ENCODE measurements at places on chromosomes 5 and 9.

GRCh38 chr9:100555471-100555870 is 22.4 kb upstream of the CAVIN4 start:
- no peak for DNase-seq

DNA sequence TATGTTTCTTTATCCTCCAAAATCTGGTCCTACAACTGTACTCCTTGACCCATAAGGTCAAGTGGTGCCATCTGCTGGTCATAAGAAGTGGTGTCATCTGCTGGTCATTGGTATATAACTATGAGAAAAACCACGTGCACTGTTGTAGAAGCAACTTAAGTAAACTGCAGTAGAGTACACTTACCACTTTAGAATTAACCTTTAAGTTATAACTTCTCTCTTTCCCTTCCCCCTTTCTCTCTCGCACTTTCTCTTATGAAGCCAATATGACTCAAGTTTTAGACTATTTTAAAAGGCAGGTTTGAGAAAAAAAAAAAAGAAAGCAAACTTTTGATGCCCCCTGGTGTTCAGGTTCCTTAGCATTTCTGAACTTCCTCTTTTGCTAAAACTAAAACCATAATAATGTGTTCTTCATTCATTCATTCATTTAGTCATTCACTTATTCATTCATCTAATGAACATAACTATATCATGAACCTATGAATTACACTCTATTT is 12.8 kb upstream of the MTAP start:
- DNase-seq = peak; percentile 90

GRCh38 chr9:31146485-31147166 is 1237.8 kb upstream of the ACO1 start:
- no peak for DNase-seq

GRCh38 chr5:143470120-143470519 is 66.6 kb upstream of the NR3C1 start:
- no peak for DNase-seq

GRCh38 chr9:95783426-95783975 is 92.0 kb upstream of the ERCC6L2 start:
- peak; percentile 57 for DNase-seq

DNA sequence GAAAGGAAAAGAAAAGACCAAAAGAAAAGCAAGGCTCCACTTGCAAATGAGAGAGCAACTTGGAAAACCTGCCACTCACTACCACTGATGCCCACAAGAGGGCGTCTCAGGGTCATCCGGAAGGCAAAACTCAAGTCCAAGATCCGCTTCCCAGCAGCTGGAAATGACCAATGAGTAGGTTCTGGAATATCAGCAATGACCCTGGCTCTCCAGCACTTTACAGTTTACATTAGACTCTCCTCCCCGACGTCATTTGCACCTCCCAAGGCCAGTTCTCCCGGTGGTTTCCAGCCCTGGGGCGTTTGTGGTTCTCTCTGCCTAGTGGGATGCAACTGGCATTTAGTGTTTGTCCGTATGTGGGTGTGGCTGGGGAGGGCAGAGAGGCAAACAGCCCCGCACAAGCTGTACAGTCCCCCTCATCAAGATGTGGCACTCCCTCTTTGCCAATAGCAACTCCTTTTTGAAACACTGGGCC is 193.8 kb upstream of the ZNF618 start:
- DNase-seq = peak; percentile 60

DNA sequence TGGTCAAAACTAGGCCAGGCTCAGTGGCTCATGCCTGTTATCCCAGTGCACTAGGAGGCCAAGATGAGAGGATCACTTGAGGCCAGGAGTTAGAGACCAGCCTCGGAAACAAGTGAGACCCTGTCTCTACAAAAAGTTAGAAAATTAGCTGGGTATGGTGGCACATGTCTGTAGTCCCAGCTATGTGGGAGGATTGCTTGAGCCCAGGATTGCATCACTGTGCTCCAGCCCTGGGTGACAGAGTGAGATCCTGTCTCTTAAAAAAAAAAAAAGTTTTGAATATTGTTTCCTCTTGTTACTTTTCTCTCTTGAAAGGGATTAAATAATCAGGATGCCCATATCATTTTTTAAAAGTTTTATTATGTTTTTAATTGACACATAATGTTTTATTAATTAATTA is 7.6 kb downstream of the ARHGEF37 start:
- DNase-seq = no peak

GRCh38 chr5:146208916-146209522 is 5.6 kb downstream of the RBM27 start:
- no peak for DNase-seq

- peak; percentile 67 for DNase-seq
Measured at GRCh38 chr5:158287643-158288271, 428.8 kb upstream of the CLINT1 start.

DNA sequence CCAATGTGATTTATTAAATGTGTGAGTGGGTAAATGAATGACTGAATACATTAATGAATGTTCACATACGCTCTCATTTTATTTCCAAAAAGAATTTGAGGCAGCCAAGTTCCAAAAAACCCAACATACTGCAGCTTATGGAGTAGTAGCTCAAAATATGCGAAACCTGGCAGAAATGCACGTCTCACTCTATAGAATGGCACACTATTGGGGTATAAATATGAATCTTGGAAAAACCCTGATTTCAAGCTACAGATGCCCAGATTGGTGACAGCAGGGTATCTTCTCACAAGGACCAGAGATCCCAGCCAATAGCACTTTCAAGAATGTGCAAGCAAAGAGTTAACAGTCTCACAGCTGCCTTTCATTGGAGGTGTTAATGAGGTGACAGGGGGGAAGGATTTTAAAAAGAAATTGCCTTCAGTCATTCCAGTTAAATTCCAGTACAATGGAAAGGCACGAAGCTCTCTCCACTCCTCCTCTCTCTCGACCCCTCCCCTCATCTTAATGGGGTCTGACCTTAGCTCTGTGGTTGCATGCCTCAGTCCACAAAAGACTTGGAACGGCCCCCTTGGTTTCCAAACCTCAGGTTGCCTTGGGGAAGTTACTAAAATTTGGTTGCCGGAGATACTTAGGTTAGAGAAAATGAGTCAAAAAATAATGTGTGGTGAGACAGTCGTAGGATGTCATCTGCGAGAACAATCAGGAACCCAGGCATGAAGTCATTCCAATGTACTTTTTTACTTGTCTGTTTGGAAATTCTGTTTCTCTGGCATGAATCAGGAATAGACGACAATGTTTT is 307.4 kb downstream of the NFIB start:
- DNase-seq = peak; percentile 12

- DNase-seq = no peak
Measured at GRCh38 chr5:104146652-104147051, 584.1 kb upstream of the NUDT12 start.

DNA sequence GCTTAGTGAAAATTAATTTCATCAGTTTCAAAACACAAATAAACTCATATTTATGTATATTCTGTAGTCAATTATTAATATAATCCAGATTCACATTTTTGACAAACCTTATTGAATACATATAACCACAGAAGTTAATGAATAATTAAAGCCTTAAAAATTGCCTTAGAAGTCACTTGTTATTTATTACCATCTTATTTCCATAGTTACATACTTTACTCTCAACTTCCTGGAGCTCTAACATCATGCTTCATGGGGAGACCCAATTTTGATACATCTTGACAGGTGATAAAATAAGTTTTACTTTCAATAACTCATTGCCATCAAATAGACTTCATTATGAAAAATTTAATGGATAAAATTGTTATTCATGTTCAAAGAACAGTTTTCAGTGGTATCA is 1038.7 kb downstream of the PTPRD start:
- no peak for DNase-seq

DNA sequence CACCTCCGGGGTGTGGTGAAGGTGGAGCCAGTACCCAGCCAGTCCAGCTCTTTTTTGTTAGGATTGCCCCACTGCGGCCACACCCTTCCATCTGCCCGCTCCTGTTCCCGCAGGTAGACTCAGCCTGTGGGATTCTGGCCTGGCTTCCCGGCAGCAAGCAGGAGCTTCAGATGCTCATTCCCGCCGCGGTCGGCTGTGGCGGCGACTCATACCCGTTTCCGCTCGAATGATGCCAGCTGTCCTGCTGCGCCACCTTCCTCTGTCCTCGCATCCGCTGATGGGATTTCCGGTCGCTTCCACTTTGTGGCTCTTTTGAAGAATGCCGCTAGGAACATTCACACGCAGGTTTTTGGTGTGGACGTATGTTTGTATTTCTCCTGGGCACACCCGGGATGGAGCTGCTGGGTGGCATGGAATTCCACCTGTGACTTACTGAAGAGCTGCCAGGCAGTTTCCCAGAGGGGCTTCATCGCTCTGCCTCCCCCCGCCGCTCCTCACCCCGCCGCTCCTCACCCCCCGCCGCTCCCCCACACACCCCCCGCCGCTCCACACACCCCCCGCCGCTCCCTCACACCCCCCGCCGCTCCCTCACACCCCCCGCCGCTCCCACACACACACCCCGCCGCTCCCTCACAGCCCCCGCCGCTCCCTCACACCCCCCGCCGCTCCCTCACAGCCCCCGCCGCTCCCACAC is 60.3 kb downstream of the TENT4A start:
- no peak for DNase-seq

GRCh38 chr5:77218263-77218662 is 7.8 kb downstream of the PDE8B start:
- DNase-seq = no peak

- peak; percentile 72 for DNase-seq
Measured at GRCh38 chr9:85420750-85421149, 321.0 kb downstream of the AGTPBP1 start.

- no peak for DNase-seq
Measured at GRCh38 chr5:75622564-75622963, 11.3 kb downstream of the ANKDD1B start.

- peak; percentile 33 for DNase-seq
Measured at GRCh38 chr5:103036601-103037000, 83.3 kb downstream of the GIN1 start.

DNA sequence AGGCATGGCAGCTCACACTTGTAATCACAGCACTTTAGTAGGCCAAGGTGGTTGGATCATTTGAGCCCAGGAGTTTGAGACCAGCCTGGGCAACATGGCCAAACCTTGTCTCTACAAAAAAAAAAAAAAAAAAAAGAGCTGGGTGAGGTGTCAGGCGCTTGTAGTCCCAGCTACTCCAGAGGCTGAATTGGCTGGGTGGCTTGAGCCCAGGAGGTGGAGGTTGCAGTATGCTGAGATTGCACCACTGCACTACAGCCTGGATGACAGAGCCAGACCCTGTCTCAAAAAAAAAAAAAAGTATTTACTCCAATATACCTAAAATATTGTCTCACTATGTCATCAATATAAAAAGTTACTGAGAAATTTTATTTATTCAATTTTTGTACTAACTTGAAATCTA is 2.8 kb downstream of the SCAI start:
- no peak for DNase-seq

DNA sequence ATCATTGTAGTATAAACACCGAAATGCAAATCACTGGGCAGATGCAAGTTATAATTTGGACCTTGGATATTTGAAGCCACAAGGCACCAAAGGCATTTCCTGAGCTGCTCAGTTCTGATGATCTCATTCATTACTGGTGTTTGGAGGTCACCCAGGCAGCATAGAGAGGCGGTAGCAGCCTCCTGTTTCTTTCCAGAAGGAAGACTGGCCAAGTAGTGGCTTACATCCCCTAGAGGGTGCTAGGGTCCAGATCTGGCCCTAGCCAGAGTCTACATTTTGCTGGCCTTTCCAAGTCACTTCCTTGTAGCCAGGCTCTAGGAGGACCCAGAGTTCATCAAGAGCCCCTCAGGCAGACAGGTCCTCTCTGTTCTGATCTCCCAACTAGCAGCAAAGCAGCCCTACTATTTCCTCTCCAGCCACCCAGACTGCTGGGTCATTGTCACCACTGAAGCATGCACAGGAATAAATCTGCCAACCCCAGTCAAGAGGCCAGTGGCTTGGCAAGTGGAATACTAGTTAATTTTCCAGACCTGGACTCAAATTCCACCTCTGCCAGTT is 33.4 kb upstream of the TTC1 start:
- DNase-seq = peak; percentile 96

GRCh38 chr9:114864471-114864870 is 58.6 kb upstream of the TNFSF15 start:
- no peak for DNase-seq

- DNase-seq = no peak
Measured at GRCh38 chr5:133861161-133861737, 107.2 kb downstream of the C5orf15 start.

GRCh38 chr9:33823801-33824200 is 6.8 kb downstream of the UBE2R2 start:
- DNase-seq = no peak

DNA sequence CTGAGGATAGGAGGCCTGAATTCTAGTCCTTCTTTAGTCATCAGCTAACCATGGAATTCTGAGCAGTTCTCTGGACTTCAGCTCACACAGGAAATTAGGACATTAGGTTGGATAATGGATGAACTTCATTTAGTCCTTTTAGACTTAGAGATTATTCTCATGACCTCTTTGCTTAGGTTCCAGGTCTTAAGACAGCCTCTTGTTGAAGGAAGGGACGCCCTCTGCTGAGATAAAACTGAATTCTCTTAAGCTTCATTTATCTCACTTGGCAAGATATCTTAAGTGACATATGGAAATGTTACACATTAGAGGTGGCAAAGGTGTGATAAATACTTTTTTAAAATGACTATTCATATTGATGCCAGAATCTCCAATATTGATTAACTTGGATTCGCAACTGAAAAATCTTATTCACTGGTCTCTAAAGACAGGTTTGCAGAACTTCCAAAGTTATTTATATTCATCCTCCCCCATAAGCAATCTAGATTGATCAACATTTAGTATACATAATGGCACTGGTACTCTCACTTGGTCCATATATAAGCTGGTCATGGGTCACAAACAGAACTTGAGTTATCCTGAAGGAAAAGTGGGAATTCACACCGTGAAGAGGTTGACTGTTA is 16.9 kb upstream of the ZNF366 start:
- peak; percentile 77 for DNase-seq

GRCh38 chr5:54799645-54800044 is 185.7 kb downstream of the ESM1 start:
- DNase-seq = no peak

- DNase-seq = no peak
Measured at GRCh38 chr9:130541533-130541932, 37.8 kb upstream of the FUBP3 start.

DNA sequence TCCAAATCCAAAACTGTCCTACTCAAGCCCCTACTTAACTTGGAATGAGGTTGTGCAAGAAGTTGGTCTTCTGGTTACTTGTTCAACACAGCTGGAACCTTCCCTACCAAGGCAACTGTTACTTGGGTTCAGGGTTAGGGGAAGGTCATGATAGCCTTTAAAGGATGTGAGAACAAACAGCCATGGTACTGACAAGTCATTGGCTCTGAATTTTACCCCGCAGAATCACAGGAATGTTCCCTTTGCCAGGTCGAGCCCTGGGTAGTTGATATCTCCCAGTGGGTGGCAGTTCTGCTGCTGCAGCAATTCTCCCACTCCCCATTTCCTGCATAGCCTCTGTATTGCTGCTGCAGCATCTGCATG is 396.1 kb upstream of the MPDZ start:
- no peak for DNase-seq

- DNase-seq = peak; percentile 64
Measured at GRCh38 chr9:104743376-104743985, 4.0 kb upstream of the NIPSNAP3A start.

All from fibroblast of skin of abdomen (primary cell).